Esophagus squamous epithelium (tissue), 5 donors: ENCODE measurements at places on chromosomes 13 and 19.

- no peak for DNase-seq
These were observed 112.2 kb downstream of the IER2 start for GRCh38 chr19:13262450-13262849.

DNA sequence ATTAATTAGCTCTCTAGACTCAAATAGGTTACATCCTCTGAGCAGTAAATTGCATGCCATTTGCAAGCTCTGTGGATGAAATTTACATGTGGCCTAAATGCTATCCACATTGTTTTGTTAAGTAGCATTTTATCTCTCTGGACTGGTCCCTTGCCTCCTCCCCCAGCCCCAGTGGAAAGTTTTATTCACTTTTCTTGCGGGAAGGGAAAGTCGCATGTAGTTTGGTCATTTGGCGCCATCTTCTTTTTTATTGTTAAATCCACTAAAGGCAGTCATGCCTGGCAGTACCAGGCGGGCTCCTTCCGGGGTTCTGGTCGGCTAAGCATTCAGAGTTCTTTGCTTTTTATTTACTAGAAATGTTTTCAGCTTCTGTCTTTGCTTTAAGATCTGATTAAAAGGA lies 188.7 kb downstream of the TM9SF2 start:
- DNase-seq = no peak

DNA sequence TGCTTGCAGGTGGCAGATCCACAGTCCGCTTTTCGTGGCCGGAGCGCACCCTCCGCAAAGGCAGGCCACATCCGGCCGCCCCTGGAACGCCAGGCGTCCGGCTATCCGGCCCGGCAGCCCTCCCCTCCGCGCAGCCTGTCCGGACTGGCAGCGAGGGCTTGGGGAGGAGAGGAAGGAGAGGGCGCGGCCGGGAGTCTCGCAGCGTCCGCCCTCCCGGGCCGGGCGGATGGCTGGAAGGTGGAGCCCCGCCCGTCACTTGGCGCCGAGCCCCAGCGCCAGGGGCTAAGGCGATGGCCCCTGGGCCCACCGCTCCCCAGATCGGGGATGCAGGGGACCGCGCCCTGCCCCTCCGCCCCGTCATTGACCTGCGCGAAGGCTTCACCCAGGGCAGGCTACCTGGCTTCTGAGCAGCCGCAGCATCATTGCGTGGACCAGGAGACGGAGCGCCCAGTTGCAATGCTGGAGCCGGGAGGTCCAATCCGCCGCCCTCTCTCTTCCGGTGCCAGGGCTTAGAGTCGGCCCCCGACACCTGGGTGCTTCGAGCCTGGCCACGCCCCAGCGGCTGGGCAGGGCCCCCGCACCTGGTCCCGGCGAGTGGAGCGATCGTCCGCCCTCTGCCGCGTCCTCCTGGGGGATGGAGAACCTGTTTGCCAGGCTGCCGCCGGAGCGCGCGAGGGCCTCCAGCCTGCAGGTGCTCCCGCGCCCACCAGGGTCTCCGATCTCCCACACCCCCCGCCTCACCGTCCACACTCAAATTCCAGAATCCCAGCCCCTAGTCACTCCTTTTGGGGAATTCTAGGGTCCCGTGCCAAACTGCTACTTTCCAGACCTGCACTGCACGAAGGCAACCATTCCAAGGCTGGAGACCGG lies at the start of gene FUT1:
FUT1 (minus strand) TSS at position 146 of the 870 bp plus-strand sequence. CDS start 1,360 bp downstream, outside the sequence.
- DNase-seq = no peak

- DNase-seq = no peak
These were observed 128.0 kb downstream of the DCT start for GRCh38 chr13:94351292-94351990.

DNA sequence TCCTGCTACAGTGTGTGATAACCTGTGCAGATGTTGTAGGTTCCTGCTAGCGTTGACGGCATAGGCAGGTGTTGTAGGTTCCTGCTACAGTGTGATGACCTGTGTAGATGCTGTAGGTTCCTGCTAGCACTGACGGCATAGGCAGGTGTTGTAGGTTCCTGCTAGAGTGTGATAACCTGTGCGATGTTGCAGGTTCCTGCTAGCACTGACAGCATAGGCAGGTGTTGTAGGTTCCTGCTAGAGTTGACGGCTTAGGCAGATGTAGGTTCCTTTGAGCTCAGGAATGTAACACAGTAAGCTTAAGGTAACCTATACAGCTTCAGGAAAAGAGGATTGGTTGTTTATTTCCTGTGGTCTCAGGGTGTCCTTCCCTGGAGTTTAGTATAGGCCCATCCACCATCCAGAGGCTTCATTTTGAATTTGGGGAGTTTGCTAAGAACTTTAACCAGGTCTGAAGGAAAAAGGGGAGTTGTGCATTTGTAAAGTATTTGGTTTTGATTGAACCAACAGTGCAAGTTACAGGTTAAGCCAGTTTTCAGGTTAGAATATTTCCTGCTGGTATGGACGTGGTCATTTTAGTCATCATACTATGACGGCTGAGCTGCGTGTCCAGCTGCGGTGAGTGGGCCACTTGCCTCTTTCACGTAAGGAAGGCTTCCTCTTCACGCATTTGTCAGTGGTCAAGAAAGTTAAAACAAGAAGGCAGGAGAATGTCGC lies 53.8 kb downstream of the ATP11A start:
- no peak for DNase-seq

- no peak for DNase-seq
These were observed 72.2 kb downstream of the CEBPG start for GRCh38 chr19:33445442-33446329.

DNA sequence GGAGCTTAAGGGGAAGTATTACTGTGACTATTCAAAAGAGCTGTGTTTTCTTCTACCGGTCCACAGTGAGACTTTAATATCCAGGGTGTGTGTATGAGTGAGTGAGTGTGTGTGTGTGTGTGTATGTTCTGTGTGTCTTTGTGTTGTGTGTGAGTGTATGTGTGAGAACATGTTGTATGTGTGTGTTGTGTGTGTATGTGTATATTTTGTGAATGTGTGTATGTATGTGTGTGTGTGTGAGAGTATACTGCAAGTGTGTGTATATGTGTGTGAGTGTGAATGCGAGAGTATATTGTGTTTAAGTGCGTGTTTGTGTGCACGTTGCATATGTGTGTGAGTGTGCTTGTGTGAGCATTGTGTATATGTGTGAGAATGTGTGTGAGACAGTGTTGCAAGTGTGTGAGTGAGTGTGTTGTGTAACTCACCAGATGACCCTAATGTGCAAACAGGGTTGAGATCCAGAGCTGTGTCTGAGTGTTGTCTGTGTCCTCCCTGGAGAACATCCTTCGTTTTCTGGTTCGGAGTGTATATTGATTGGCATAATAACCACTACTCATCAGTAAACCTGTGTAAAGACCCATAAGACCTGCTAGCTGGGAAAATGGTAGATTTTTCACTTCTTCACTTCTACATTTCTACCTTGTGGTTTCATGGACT lies 101.1 kb upstream of the RNF113B start:
- no peak for DNase-seq
